ENCODE measurements at places on chromosomes 6 and 20. TPM values are rescaled to one million over a fixed set of nuclear protein-coding genes. Genes with fewer than 3 reads are reported as not detected.

Gene PAK5
- polyA plus RNA-seq = not detected

Gene PTGIS
- not detected for polyA plus RNA-seq

Gene CNR1
- polyA plus RNA-seq = 2.5 TPM

Gene RNF144B
- 6.2 TPM for polyA plus RNA-seq

Gene VARS2
- 26.0 TPM for polyA plus RNA-seq

Gene DEFB132
- polyA plus RNA-seq = not detected

Gene HLA-DRB1
- 1,928 TPM for polyA plus RNA-seq

Gene EYA2
- polyA plus RNA-seq = 0.11 TPM

Gene PROCR
- polyA plus RNA-seq = not detected
